ENCODE measurements at places on chromosomes 4 and X. TPM values are rescaled to one million over a fixed set of nuclear protein-coding genes. Genes with fewer than 3 reads are reported as not detected.

DNA sequence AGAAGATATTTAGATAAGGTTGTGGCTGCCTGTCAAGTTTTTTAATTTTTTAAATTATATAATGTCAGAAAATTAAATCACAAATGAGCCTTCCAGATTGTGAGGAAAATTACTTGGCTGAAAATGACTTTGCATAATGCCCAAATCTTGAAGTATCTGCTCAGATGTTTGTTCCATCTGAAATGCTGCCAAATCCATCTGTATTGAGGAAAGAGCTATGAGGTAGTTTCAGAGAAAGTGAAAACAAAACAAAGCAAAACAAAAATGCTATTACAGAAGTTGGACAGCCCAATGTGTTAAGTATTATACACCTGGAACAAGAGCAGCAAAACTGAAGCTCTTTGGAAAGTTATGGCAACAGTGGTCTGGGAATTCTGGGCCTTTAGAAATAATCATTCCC lies 23.3 kb upstream of the GUCY1B1 start:
- no peak overlapping the region for H3K4me3 ChIP-seq
- no peaks in the 10 kb centered on the region for H3K4me1 ChIP-seq
- DNase-seq: no peak
- no peak overlapping the region for H3K27ac ChIP-seq
- H3K27me3 ChIP-seq: no peaks in the 10 kb centered on the region
- H3K36me3 ChIP-seq: no peaks in the 10 kb centered on the region

DNA sequence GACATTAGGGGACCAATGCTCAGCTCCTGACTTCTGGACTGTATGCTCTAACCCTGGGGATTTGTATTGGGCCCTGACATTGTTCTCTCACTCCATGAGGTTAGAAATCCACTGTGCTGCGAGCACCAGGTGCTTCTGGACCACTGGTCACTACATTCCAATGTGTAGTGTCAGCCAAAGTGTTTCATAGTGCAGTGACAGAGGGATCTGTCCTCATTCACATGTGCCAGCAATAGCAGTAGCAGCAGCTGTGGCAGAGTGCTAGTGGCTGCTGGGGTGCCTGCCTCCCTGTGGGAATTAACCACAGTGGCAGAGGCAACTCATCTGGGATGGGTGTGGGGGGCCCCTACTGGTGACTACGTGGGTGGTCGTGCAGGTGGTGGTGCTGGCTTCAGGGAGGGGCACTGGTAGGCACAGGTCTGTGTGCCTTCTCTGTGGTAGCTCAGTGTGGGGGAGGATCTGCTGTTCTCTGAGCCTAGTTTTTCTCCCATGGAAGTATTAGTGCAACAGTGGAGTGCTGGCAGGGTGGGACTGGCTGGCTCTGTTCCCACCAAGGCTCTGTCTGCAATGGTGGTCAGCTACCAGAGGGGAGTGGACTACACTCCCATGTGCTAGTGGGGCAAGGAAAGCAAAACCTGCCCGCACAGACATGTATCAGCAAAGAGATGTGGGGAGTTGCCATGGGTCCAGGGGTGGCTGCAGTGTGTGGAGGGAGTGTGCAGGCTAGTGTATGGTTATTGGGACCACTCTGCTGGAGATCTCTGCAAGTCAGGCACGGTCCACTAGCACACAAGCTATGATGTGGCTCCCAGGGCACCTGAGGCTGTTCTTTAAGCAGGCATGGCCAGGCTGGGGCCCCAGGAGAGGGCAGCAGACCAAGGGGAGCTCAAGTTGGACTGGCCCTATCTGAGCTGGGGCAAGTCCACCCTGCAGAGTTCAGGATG lies 78.5 kb downstream of the SCLT1 start:
- H3K4me3 ChIP-seq: no peak overlapping the region
- DNase-seq: no peak
- H3K27me3 ChIP-seq: no peaks in the 10 kb centered on the region
- H3K4me1 ChIP-seq: no peaks in the 10 kb centered on the region
- no peaks in the 10 kb centered on the region for H3K36me3 ChIP-seq

DNA sequence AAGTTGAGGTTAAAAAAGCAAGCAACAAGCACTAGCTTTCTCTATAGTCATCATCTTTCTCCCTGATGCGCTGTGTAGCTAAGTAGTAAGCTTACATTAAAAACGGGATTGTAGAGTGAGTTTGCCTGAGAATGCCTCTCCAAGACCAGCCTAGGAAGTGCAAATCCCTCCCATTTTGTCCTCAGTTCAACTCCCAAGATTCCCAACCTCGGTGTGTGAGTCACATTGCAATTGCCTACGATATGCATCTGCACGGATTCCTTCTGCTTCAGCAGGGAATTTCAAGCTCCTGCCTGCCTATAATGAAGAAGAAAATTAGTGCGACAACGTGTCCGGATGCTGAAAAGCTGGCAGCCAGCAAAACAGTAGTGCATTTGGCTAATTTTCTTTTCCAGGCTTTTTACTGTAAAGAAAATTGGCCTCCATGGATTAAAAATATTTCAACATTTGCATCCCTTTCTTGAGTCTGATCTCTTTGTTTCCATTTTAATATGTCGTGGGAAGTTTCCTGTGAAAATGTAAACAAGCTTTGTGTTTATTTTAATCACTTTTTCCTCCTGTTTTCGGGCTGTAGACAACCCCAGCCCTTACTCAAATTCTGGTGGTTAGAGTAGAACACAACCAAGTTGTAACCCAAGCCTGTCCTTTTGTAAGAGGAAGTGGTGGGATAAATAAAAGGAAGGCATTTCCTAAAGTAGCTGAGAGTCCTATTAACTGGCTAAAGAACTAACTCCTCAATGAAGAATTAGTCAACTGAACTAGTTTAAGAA lies 58.4 kb upstream of the TET2 start:
- H3K4me3 ChIP-seq: no peak overlapping the region
- no peaks in the 10 kb centered on the region for H3K36me3 ChIP-seq
- no peak for DNase-seq
- no peaks in the 10 kb centered on the region for H3K4me1 ChIP-seq
- no peak overlapping the region for H3K27ac ChIP-seq

The DCAF12L1 gene
- total RNA-seq: not detected

Measured in CD4-positive, alpha-beta T cell (primary cell).